ENCODE measurements at places on chromosomes 6 and 20.

GRCh38 chr20:54148947-54149764 lies 24.6 kb downstream of the CYP24A1 start:
- DNase-seq = no peak

DNA sequence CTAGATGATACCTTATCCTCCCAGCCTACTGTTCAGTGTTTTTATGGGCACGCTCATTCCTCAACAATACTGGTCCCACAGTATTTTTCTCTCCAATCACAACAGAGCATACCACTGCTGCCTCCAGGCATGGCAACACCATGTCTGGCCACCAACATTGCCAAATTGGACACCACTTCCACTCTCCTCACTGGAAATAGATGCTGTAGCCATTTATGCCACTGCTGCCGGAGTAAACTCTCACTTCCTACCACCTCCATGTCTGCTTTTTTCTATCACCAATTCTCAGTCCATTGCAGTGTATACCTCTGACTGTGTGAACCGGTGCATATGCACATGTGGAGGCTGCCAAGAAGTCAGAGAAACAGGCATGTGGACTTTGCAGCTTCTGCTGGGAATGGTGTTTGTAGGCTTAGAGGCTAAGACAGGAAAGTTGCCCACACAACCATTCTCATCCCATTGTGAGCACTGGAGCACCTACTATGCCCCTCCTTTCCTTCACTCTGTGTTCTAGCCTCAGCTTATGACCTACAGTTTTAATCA lies 14.4 kb downstream of the PI3 start:
- no peak for DNase-seq

- DNase-seq = peak; percentile 99
Measured at GRCh38 chr6:148509800-148510581, 167.4 kb downstream of the SASH1 start.

DNA sequence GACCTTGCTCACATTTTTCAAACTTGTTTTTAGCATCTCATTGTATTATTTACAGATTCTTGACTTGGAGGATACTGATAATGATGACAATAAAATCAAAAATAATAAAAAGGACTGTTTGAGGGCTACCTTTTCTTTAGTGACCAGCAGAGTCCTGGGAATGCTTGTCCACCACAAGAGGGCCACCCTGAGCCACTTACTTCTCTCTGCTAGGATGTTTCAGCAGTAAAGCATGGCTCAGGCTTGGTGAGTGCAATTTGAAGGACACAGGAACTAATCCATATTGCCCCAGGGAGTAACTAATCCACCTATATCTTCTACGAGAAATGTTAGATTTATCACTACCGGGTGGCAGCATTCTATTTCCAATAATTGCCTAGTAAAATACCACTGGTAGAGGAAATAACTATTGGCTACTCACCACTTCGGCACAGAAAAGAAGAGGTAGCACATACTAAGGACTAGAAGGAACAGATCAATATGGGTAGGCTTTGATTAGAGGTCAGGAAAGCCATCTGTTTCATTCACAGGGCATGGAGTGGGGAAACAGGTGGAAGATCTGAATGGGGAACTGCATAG lies 5.8 kb upstream of the KIAA0408 start:
- peak; percentile 67 for DNase-seq

DNA sequence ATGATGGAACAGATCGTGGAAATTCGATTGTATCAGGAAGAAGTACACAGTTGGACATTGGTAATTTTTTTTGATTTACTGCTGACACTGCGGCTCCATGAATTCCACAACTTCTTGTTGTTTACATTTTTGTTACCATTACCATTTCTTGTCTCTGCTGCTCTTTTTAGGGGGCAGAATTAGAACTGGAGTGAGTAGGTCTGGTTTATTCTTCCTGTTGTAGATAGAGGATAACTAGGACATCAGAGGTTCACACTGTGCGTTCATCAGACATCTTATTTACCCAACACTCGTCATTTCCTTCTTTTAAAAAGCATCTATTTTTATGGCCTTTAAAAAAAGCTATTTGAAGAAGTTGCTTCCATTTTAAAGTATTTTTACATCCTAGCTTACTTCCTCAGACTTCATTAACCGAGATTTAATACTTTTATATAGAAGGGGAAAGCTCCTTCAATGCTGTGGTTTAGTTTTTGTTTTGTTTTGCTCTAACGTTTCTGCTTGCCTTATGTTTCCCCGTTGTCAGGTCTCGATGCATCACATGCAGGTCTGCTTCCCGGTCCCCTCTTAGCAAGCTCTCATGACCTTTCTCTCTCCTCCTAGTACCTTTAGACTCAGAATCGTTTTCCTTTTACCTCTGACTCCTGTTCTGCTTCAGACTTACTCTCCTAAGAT lies 139.1 kb downstream of the ARID1B start:
- peak; percentile 75 for DNase-seq

DNA sequence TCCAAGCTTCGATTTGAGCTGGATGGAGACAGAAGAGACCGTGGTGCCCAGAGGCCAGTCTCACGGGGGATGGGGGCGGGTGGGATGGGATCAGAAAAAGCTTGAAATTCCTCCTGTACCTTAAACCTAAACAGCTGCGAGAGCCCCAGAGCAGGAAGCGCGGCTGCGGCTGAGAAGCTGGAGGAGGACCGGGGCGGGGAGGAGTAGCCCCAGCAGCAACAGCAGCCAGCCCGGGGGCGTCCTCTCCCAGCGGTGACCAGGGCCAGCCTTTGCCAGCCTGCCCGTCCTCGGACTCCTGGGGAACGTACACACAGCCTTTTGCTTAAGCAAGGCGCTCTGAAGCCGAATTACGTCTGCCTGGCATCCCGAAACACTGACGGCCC lies 17.4 kb upstream of the PRDM13 start:
- no peak for DNase-seq

GRCh38 chr20:61877776-61878477 lies 187.8 kb downstream of the TAF4 start:
- no peak for DNase-seq

- peak; percentile 22 for DNase-seq
Measured at GRCh38 chr20:46022411-46023147, 6.4 kb upstream of the SLC12A5 start.
